ENCODE measurements at places on chromosomes 5 and 9. TPM values are rescaled to one million over a fixed set of nuclear protein-coding genes. Genes with fewer than 3 reads are reported as not detected.

The BAG1 gene
- total RNA-seq, result 19.8 TPM

The INSL4 gene
- not detected for total RNA-seq

The SLC6A3 gene
- total RNA-seq, result not detected

The PCDHGB3 gene
- 5.8 TPM for total RNA-seq

The PRR16 gene
- 7.3 TPM for total RNA-seq

The IDNK gene
- total RNA-seq, result 7.8 TPM

The AQP3 gene
- total RNA-seq, result 9.0 TPM

The KIF4B gene
- under 0.01 TPM for total RNA-seq

The RAI14 gene
- total RNA-seq, result 82.7 TPM

The SLC6A19 gene
- total RNA-seq, result not detected

The AGXT2 gene
- not detected for total RNA-seq

The TAF11L10 gene
- total RNA-seq, result not detected

The CCNJL gene
- not detected for total RNA-seq

The GARIN3 gene
- not detected for total RNA-seq

The TAS2R1 gene
- total RNA-seq, result not detected

The TSLP gene
- 9.2 TPM for total RNA-seq

The HAVCR2 gene
- total RNA-seq, result 3.6 TPM

The FGFR4 gene
- 13.6 TPM for total RNA-seq

The SLCO6A1 gene
- total RNA-seq, result not detected

The PCDHB13 gene
- 0.26 TPM for total RNA-seq

The BNC2 gene
- 34.7 TPM for total RNA-seq

The HRH2 gene
- total RNA-seq, result not detected

The SMIM27 gene
- 2.3 TPM for total RNA-seq

The ROR2 gene
- total RNA-seq, result 27.9 TPM

The CDC20B gene
- not detected for total RNA-seq

The VLDLR gene
- 26.3 TPM for total RNA-seq

The PPP2R2B gene
- 1.5 TPM for total RNA-seq

The PHYHD1 gene
- total RNA-seq, result 20.0 TPM

The TAL2 gene
- total RNA-seq, result not detected

The HARS1 gene
- total RNA-seq, result 51.9 TPM

The PNPLA7 gene
- 1.3 TPM for total RNA-seq

The ZNF618 gene
- total RNA-seq, result 5.4 TPM

The CTSV gene
- total RNA-seq, result under 0.01 TPM

The CHSY3 gene
- 1.3 TPM for total RNA-seq

The TRIM7 gene
- 2.3 TPM for total RNA-seq

The CAST gene
- 153 TPM for total RNA-seq

The TMEFF1 gene
- total RNA-seq, result 2.5 TPM

The FOXD4L4 gene
- total RNA-seq, result 0.26 TPM

The PDE6A gene
- total RNA-seq, result under 0.01 TPM

The FOXI1 gene
- not detected for total RNA-seq

The ZFAND5 gene
- 127 TPM for total RNA-seq

The BTNL3 gene
- not detected for total RNA-seq

The NME5 gene
- 2.5 TPM for total RNA-seq

Measured in fibroblast of lung (primary cell).